ENCODE measurements at places on chromosomes 11 and 22. TPM values are rescaled to one million over a fixed set of nuclear protein-coding genes. Genes with fewer than 3 reads are reported as not detected.

- no peak for DNase-seq
Observed at GRCh38 chr11:125072218-125072960, 9.3 kb downstream of the SLC37A2 start.

DNA sequence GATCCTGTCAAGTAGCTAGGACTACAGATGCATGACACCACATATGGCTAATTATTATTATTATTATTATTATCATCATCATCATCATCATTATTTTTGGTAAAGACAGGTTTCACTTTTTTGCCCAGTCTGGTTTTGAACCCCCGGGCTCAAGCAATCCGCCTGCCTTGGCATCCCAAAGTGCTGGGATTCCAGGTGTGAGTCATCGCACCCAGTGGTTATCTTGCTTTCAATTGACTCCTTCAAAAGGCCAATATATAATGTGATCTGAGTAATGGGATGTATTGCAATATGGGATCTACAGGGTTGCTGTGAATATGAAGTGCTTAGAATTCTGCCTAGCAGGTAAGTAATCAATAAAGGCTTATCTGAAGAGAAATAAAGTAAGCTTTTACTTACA, 221.2 kb downstream of the SBF2 start:
- DNase-seq, result no peak

- DNase-seq, result no peak
Observed at GRCh38 chr11:74326665-74327064, 15.2 kb upstream of the P4HA3 start.

DNA sequence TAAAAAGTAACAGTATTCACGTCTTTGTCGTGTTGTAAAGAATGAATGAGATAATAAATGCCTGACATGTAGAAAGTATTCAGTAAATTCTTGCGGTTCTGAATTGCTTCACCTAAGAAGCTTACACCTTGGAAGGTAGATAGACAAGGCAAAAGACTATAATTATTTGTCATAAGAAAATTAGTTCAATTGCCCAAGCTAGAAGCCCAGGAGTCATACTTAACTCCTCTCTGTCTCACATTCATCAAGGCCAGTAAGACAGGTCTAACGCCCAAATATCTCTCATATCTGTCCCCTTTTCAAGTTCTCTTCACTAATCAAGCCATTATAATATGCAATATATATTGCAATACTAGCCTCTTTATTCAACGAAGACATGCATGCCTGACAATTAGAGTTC, 87.7 kb upstream of the AMOTL1 start:
- DNase-seq, result no peak

DNA sequence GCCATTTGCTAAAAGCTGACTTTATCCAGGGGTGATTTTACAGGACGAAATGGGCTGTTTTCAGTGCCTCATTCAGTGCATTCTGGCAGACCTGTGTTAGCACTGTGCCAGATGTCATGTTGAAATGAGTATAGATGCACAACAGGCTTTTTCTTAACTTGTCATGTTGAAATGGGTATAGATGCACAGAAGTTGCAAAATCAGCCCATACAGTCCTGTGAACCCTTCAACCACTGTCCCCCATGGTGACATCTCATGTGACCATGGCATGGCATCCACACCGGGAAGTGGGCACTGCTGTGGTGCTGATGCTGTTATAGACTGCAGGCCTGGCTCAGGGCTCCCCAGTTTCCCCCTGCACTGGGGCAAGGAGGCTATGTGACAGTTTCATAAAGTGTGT, 2.5 kb downstream of the TALDO1 start:
- DNase-seq, result no peak

- DNase-seq, result no peak
Observed at GRCh38 chr22:50532824-50533796, 3.3 kb upstream of the TYMP start.

- no peak for DNase-seq
Observed at GRCh38 chr11:6111673-6112072, 4.2 kb downstream of the OR56B4 start.

- peak; percentile 19 for DNase-seq
Observed at GRCh38 chr11:33040033-33040861, 875 bp downstream of the TCP11L1 start.

GRCh38 chr11:129013737-129014475, 71.2 kb upstream of the TP53AIP1 start:
- no peak for DNase-seq

- DNase-seq, result no peak
Observed at GRCh38 chr22:44455151-44455962, 42.7 kb downstream of the RTL6 start.

DNA sequence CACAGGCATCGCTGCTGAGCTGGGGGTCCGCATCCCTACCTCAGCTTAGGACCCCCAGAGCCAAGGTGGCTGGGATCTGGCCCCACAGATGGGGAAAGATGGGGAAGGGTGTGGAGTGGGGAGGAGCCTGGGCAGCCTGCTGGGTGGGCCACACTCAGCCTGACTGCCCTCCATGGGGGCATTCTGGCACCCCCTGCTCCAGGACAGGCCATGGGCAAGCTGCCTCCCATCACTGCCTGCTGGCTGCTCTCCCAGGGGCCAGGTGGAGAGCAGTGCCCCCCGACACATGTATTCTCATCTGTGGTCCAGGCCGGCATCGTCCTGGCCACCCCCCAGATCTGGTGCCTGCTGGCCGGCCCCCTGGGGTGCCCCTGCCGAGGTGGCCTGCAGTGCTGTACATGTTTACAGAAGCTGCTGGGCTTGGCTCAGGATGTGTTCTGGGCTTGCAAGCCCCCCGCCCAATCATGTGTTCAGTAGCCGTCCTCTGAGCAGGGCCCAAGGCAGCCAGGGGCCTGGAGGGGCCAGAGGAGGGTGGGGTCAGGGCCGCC, 7.8 kb upstream of the MYRF start:
- no peak for DNase-seq

DNA sequence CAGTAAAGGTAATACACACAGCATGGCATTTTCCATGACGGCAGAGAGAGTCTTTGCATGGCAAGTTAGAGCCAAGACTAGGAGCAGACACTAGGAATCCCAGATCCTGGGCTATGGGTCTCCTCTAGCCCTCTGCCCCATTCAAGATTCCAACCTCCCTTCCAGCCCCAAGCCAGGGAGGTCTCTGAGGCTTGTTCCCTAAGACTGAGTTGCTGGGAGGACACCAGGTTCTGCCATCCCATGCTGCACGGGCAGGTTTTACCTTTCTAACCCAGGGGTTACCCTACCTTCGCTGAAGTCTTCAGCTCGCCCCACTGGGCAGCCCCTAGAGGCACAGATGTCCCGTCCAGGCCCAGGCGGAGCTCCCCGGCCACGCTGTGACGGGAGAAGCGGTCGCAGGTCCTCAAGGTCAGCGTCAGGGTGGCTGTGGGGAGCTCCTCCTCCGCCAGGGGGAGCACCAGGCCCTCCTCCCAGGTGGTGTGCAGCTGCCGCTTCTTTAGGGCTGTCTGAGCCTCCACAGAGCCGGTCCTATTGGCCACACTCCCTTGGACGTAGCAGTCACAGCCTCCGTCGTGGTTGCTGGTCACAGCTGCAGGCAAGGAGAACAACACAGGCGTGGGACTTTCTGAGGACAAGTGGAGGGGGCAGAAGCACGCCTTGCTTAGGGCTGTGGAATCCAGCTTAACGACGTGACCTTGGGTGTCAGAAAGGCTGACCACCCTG, 33.8 kb downstream of the SYT13 start:
- no peak for DNase-seq

DNA sequence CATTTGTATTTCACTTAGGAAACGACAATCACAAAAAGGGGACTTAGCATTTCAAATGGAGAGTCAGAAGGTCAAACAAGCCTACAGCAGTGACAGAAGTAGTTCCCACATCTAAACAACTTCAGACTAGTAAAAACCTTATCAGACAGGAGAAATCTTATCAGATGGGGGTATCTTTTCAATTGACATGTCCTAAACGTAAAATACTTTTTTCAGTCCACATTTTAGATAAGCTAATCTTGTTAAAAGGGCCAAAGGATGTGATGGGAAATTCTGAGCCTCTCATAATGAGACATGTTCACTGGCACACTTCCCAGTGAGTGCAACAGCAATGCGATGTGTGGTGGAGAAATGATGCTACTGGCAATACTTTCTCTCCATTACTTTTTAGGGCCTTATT, 2.4 kb downstream of the MAPK1 start:
- peak; percentile 84 for DNase-seq

DNA sequence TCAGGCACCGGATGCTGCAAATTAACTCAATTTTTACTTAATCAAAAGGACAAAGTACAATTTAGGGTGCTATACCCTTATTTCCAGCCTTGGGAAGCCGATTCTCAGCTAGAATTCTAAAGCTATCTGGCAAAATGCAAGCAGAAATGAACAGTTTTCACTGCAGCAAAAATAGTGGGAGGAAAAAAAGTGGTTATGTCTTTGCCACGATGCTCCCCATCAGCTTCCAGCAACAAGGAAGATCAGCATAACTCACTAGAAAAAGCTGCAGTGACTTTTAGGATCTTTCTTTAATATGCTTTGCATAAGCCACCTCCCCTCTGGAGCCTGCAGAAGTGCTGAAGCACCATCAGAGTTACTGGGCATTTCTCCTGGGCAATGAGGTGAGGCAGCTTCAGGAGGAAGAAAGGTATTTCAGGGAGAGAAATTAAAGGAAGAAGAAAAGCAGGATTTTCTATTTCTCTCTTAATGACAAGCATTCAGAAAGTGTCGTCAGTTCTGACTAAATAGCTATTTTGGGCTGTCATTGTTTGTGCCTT, 702.9 kb downstream of the DLG2 start:
- no peak for DNase-seq

GRCh38 chr11:100639140-100639539, 47.9 kb upstream of the ARHGAP42 start:
- DNase-seq, result no peak

DNA sequence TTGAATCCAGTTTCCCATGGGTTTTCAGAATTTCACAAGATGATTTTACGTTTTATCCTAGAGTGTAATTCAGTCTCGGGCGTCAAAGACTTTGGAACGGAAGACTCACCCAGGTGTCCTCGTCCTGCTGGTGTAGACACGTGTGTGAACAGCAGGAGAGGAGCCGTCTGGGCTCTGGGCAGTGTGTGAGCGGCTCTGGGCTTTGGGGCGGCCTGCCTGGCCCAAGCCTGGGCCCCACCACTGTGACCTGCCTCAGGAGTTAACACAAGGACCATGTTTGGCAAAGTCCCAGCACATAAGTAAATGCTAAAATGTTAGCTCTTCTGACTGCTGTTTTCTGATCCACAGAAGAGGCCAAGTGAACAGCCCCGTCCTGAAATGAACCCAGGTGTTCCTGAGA, 1093.3 kb downstream of the BRD1 start:
- DNase-seq, result no peak

- DNase-seq, result no peak
Observed at GRCh38 chr11:75308116-75308515, 43.3 kb downstream of the ARRB1 start.

DNA sequence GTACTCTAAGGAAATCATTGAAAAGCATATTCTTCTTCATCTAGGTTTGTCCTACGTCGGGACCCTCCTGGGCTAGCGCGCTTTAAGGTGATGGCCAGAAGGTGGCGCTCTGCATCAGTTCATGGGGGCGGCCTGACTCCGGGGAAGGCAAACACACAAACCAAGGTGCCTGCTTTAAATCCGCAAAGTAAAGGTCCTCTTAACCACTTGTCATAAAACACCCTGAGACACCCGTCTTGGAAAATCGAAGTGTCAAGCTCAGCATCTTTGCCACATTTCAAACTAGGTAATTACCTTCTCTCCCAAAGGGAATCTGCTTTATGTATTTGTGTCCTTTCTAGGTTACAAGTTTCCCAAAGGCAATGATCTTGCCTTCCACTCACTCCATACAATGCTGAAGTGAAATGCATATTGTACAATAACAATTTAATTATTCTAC, 33.9 kb downstream of the LMO2 start:
- peak; percentile 33 for DNase-seq

DNA sequence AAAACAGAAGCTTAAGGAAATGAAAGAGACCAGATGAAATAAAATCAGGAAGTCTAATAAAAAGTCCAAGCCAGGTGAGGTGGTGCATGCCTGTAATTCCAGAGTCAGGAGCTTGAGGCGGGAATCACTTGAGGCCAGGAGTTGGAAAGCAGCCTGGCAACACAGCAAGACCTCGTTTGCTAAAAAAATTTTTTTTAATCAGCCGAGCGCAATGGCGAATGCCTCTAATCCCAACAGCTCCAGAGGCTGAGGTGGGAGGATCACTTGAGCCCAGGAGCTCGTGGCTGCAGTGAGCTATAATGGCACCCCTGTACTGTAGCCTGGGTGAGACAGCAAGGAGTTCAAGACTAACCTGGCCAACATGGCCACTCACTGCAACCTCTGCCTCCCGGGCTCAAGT, 8.0 kb downstream of the RAB6A start:
- no peak for DNase-seq

DNA sequence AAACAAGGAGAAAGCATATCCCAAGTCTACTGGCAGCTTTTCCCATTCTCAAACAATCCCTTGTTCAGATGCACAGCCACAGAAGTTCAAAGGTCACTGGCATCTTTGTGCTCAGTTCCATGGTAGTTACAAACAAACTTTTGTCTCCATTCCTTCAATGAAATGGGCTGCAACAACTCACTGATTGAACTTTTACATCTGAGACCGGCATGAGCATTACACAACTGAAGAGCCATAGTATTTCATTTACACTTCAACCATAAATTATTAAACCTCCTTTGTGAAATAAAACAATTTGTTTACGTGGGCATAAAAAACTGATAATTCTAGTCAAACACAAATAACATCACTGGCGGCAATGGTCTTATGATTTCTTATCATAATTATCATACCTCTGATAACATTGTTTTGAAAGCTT, 67.8 kb upstream of the ARHGAP32 start:
- no peak for DNase-seq

The SMTNL1 gene
- 7.9 TPM for total RNA-seq

The IRF7 gene
- 6.6 TPM for total RNA-seq

The BACE1-AS gene
- total RNA-seq, result 4.0 TPM

The MFNG gene
- total RNA-seq, result 2.4 TPM

The ST14 gene
- total RNA-seq, result 18.3 TPM

The OR2AT4 gene
- not detected for total RNA-seq

The MB gene
- 21.4 TPM for total RNA-seq

The HTR3B gene
- total RNA-seq, result not detected

The TENM4 gene
- 27.2 TPM for total RNA-seq

The MRGPRX4 gene
- not detected for total RNA-seq

The RNF215 gene
- 6.5 TPM for total RNA-seq

The PYGM gene
- 45.7 TPM for total RNA-seq

The CABP4 gene
- total RNA-seq, result 0.49 TPM

The MS4A15 gene
- not detected for total RNA-seq

The GDPD5 gene
- total RNA-seq, result 9.6 TPM

The HARBI1 gene
- 2.4 TPM for total RNA-seq

The PCSK7 gene
- 28.7 TPM for total RNA-seq

The APOA4 gene
- not detected for total RNA-seq
